AG04450 (cell line): ENCODE measurements at places on chromosomes 12 and 14.

GRCh38 chr12:6182279-6182898 lies 17.8 kb upstream of the CD9 start:
- DNase-seq: no peak

- DNase-seq: peak; percentile 83
These were observed 96.9 kb upstream of the TMPO start for GRCh38 chr12:98418357-98419075.

GRCh38 chr14:42307239-42307825 lies 700.7 kb downstream of the LRFN5 start:
- DNase-seq: no peak

DNA sequence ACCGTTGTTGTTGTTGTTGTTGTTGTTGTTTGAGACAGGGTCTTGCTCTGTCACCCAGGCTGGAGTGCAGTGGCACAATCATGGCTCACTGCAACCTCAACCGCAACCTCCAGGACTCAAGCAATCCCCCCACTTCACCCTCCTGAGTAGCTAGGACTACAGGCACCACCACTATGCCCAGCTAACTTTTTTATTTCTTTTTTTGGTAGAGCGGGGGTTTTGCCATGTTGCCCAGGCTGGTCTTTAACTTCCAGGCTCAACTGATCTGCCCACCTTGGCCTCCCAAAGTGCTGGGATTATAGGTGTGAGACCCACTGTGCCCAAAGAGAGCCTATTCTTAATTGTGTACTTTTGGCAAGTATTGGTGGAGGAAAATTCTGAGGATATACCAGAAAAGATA lies 25.7 kb downstream of the MOK start:
- DNase-seq: no peak

- no peak for DNase-seq
These were observed 14.6 kb downstream of the GNS start for GRCh38 chr12:64744422-64745258.

DNA sequence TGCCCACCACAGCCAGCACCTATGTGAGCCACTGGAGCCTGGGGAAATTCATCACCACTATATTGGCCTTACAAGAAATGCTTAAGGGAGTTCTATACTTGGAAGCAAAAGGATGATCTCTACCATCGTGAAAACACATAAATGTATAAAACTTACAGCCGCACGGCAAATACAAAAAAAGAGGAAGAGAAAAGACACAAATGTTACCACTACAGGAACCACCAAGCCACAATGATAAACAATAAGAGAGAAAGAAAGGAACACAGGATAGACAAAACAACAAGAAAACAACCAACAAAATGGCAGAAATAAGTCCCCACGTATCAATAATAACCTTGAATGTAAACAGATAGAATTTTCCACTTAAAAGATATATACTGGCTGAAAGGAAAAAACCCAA lies 267.5 kb downstream of the TMEM121 start:
- DNase-seq: no peak

GRCh38 chr12:117058442-117059072 lies 40.7 kb downstream of the TESC start:
- no peak for DNase-seq
